ENCODE measurements at places on chromosomes 7 and 10.

- DNase-seq, result no peak
Observed at GRCh38 chr10:99775850-99776249, 6.6 kb upstream of the ABCC2 start.

DNA sequence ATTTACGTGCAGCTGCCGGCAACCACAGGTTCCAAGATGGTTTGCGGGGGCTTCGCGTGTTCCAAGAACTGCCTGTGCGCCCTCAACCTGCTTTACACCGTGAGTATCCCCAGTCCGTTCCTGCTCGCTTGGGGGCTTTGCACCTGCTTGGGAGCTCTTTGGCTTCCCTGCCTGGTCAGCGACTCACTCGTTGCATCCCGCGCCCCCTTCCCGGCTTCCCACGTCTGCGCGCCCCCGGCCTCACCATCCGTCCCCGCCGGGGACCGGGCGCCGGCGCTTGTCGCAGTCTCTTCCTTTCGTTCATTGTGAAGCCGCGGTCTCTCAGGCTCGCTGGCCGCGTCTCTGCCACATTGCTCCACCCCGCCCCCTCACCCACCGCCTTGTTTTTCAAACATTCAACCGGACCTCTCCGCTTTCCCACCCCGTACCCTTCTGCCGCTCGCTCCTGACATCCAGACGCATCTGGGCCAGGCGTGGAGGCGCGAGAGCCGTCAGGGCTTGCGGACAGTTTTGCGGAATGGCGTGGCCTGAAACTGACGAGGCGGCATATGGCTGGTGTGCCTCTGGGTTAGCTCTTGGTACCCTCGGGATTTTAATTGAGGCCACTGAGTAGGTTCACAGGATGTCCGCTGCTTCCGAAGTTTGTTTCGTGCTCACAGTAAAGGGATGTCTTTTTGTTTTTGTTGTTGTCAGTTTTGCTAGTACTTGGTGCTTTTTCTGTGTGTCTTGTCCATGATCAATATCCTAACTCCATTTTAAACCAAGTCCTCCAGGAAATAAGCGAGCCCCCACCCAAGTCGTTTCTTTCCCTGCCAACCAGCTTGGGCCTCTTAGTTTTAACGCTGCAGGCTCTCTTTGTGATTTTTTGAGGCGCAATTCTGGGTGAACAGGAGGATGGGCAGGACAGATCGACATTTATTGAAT, 639 bp downstream of the TSPAN13 start:
- no peak for DNase-seq

- DNase-seq, result no peak
Observed at GRCh38 chr10:131955591-131956340, 26.0 kb downstream of the BNIP3 start.

GRCh38 chr10:83943920-83944319, 195.4 kb upstream of the GHITM start:
- no peak for DNase-seq

- no peak for DNase-seq
Observed at GRCh38 chr7:39746103-39746819, 122.9 kb downstream of the RALA start.

DNA sequence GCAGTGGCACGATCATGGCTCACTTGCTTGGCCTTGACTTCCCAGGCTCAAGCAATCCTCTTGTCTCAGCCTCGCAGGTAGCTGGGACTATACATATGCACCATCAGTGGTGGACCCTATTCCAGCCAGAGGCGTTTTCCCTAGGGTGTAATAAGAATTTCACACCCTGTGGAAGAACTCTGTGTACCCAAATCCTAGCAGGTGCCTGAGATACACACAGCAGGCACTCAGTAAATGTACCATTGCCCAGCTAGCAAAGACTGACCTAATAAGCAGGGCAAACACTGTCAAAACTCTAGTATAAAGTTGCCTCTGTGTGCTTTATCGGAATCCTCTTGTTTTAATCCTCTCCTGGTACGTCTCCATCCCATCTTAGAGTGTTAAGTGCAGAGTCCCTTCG, 33.7 kb upstream of the BHLHA15 start:
- DNase-seq, result no peak

DNA sequence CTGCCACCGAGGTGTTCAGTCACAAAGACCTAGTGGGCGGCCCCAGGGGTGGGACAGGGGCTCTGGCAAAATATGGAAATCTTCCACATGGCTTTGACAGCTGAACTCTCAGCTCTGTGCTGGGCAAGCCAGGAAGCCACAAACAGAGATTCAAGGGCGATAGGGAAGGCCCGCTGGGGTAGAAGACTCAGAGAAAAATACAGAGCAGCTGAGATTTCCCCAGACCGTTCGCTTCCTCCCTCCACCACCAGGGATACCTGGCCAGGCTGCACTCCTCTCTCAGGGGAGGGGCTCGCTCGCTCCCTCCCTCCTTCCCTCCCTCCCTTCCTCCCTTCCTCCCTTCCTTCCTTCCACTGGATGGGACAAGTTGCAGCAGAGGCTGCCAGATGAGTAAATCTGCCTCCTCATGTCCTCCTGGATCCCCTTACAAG, 260.5 kb downstream of the PRPF18 start:
- no peak for DNase-seq

DNA sequence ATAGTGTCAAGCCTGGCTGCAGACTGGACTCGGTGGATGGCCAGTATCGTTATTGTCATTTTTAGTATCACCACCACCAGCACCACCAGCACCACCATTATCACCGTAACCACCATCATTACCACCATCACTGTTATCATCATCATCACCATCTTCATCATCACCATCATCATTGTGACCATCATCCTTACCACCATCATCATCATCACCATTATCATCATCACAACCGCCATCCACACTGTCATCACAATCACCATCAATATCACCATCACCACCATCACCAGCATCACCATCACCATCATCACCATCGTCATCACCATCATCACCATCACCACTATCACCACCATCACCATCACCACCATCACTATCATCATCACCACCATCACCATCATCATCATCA, 65.6 kb downstream of the FOXL3 start:
- DNase-seq, result no peak

DNA sequence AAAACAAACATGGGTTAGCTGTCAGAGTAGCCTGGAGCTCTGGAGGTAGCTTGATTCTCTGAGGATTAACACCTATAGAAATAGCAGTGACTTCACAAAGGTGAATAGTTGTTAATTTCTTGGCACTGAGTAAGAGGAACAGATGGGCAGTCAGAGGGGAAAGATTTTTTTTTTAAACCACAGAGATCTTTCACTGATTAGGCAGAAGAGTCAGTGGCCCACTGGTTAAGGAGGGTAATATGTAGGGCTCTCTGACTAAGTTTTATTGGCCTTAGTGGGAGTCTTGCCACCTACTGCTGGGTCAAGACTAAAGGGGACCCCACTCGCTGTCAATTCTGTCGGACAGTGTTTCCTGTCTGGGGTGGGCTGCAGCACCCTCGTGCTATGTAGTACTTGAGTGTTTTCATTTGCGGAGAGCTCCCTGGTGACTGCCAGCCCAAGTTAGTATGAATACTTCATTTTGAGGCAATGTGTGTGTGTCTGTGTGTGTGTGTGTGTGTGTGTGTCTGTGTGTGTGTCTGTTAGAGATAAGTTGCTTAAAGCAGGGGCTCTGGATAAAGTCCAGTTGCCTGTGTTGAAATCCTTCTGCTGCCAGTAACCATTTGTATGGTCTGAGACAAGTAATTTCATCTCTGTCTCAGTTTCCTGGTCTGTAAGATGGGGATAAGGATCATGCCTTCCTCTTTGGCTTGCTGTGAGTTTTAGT, 145.2 kb downstream of the ARID5B start:
- no peak for DNase-seq

DNA sequence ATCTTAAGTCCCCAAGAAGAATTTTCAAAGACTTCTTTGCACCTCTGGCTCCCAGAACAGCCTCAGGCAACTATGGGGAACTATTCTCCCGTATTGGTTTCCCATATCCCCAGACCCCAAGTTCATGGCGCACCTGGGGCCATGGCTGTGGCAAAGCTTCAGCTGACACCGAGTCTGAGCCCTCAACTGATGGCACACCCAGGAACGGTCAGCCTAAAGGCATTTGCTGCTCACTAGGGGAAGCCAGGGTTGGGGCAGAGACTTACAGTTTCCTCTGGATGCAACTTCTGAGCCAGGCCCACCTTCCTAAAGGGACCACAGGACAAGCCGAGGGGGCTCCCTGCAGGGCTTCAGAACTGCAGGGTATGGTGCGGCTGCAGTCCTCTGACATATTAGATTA, 13.7 kb upstream of the CPA1 start:
- DNase-seq, result no peak

DNA sequence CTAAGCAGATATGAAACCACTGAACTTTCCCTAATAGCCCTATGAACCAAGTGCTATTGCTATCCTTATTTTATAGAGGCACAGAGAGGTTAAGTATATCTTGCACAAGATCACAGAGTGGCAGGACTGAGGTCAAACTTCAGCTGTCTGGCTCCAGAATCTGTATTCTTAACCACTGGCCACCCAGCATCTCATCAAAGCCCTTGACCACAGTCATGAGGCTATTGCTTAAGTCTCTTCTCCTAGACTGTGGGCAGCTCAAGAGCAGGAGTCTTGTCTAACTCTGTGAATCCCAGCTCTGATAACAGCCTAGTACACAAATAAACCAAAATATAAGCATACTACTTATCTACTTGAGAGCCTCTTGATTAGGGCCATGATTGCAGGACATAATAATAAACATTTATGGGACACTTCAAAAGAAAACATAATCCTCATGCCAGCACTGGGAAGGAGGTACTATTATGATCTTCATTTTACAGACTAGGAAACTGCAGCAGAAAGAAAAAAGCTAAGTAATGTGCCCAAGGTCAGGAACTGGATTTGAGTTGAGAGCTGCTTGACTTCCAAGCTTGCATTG, 22.4 kb upstream of the SMC3 start:
- no peak for DNase-seq

DNA sequence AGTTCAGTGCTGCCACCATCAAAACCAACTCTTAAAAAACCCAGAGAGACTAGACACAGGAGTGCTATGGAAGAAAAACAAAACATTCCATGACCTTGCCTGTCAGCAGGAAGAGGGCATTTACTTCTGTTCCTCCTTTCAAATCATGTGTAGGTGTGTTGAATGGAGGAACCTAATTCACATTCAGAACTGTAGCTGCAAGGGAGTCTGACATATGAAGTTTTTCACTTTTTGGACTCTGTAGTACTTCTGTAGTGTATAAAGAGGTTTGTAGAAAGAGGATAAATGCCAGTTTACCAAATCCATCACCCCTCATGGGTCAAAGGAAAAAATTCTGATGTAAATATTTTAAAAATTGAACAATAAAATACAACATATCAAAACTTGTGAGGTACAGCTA, 51.1 kb upstream of the SYPL1 start:
- DNase-seq, result no peak

DNA sequence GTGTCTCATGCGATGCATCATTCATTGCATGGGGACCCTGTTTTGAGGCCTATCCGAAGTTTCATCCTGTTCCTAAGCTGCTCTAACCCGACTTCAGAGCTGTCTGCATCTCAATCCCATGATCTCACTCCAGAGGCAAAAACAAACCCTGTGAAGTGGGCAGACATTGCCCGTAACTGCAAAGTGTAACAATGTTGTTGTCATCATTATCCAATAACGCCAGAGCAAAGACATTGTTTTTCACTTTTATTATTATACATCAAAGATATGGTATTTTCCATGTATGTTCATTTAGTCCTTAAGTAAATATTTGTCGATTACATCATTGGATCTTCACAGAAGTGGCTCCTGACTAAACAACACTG, 246.7 kb downstream of the KLF6 start:
- no peak for DNase-seq

DNA sequence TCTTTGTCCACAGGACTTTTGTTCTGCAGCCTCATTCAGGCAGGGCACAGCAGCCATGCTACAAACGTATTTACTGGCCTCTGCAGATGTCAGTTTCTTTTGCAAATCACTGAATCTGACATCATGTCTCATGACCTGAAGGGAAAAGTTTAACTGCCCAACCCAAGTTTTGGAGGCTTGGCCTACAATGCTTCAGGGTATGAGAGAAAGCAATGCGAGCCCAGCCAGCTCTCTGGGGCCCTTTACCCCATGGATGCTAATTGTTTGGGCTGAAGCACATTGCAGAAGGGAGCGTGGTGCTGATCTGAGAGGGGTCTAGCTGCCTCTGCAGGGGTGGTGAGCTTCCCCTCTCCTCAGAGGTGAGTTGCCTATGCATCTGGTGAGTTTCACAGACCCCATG, 179.9 kb upstream of the CXCL12 start:
- no peak for DNase-seq

DNA sequence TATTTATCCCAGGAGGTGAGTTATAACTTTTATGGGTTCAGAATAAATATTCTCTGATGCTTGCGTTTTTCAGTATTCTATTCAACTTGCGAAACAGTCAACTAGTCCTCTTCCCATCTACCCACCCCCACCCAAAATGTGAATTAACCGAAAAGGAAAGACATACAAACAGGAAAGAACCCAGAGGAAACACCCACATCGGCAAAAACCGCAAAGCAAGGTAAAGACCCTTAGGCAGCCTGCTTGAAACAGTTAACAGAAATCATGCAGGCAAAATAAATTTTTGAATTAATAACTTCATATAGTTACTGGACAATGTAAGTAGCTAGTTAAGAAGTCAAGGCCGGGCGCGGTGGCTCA, 5.4 kb downstream of the ZC3HAV1 start:
- DNase-seq, result no peak

- DNase-seq, result no peak
Observed at GRCh38 chr10:68871105-68871711, 29.9 kb upstream of the DDX50 start.

- DNase-seq, result no peak
Observed at GRCh38 chr7:47391726-47392125, 190.2 kb downstream of the TNS3 start.

- no peak for DNase-seq
Observed at GRCh38 chr7:148124477-148124876, 466.1 kb upstream of the C7orf33 start.

- DNase-seq, result no peak
Observed at GRCh38 chr10:72297281-72297804, 23.6 kb downstream of the DDIT4 start.

- DNase-seq, result no peak
Observed at GRCh38 chr7:84981055-84981976, 205.5 kb downstream of the SEMA3D start.

GRCh38 chr7:99079104-99079503, 64.8 kb downstream of the SMURF1 start:
- DNase-seq, result no peak

All from cerebellar nuclear complex (tissue), 1 donor.